Testis (tissue), 5 donors: ENCODE measurements at places on chromosomes 3 and 15. TPM values are rescaled to one million over a fixed set of nuclear protein-coding genes. Genes with fewer than 3 reads are reported as not detected.

The ZNF662 gene
- 23.5 TPM for total RNA-seq

The MASP1 gene
- 2.8 TPM for total RNA-seq

The ACVR2B gene
- 24.2 TPM for total RNA-seq

The SEMA3F gene
- 8.3 TPM for total RNA-seq

GRCh38 chr15:85306946-85307686, 73.3 kb upstream of the AKAP13 start:
- no peak overlapping the region for H3K4me3 ChIP-seq
- H3K36me3 ChIP-seq = no peaks in the 10 kb centered on the region
- H3K27me3 ChIP-seq = no peaks in the 10 kb centered on the region
- H3K27ac ChIP-seq = no peak overlapping the region
- no peak for DNase-seq
- H3K4me1 ChIP-seq = no peaks in the 10 kb centered on the region

- H3K27me3 ChIP-seq = no peaks in the 10 kb centered on the region
- no peak overlapping the region for H3K4me3 ChIP-seq
- no peak overlapping the region for H3K27ac ChIP-seq
- no peak for DNase-seq
- no peaks in the 10 kb centered on the region for H3K4me1 ChIP-seq
- no peaks in the 10 kb centered on the region for H3K36me3 ChIP-seq
These were observed 14.2 kb downstream of the RAB8B start for GRCh38 chr15:63203451-63204090.

DNA sequence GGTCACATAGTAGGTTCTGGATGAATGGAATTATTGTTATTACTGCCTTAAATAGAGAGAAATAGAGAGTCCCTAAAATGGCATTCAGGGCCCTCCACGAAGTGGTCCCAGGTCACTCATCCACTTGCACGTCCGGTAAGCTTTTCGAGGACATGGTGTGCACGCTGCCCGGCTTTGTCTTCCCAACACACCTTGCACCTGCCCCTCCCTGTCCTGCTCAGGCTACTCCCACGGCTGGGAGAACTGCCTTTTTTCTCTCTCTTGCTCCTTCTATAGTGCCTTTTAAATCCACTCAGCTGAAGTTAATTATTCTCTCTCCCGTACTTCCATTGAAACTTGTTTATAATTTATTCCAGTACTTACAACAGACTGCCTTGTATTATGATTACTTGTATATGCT, 5.6 kb upstream of the DGKG start:
- no peak overlapping the region for H3K4me3 ChIP-seq
- no peak for DNase-seq
- H3K36me3 ChIP-seq = no peaks in the 10 kb centered on the region

GRCh38 chr15:87167706-87168105, 1088.0 kb downstream of the AGBL1 start:
- H3K4me3 ChIP-seq = no peak overlapping the region
- H3K4me1 ChIP-seq = no peaks in the 10 kb centered on the region
- H3K36me3 ChIP-seq = no peaks in the 10 kb centered on the region
- no peak for DNase-seq
- no peaks in the 10 kb centered on the region for H3K27me3 ChIP-seq

- H3K4me3 ChIP-seq = no peak overlapping the region
- no peaks in the 10 kb centered on the region for H3K4me1 ChIP-seq
- no peaks in the 10 kb centered on the region for H3K27me3 ChIP-seq
These were observed 41.2 kb upstream of the PIAS1 start for GRCh38 chr15:68012911-68013310.

DNA sequence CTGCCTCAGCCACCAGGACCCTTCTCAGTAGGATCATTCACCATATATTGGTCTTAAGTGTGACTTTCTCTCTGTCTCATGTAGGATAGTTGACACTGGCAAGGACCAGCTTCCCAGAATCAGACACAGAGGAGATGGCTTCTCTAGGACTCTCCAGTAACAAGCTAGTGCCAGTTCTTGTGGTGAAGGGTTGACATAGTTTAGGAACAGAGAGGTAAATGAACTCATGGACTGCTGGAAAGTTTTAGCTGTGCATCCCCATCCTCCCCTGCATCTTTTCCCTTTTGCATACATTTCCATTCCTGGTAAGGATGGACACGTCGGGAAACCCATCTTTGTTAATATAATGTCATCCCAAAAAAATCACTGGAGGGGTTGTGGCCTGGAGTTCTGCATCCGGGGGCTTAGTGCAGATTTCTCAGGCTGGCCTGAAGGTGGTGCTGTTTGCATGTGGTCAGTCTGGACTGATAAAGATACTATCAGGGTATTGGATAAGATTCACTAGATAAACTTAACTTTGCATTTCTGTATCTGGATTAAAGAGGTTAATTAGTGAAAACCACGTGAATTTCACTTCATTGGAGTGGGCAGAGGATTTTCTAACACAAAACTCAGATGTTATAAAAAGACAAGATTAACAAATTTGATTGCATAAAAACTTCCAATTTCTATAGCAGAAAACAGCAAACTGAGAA, 110.8 kb downstream of the TBC1D2B start:
- no peak overlapping the region for H3K27ac ChIP-seq
- H3K27me3 ChIP-seq = no peaks in the 10 kb centered on the region
- H3K4me3 ChIP-seq = no peak overlapping the region
- no peaks in the 10 kb centered on the region for H3K36me3 ChIP-seq
- peaks cover 6% of the 10 kb centered on the region for H3K4me1 ChIP-seq

- H3K4me3 ChIP-seq = no peak overlapping the region
- no peak overlapping the region for H3K27ac ChIP-seq
- H3K27me3 ChIP-seq = no peaks in the 10 kb centered on the region
These were observed 60.7 kb downstream of the B3GNT5 start for GRCh38 chr3:183313764-183314163.

- peaks cover 32% of the 10 kb centered on the region for H3K4me1 ChIP-seq
- H3K4me3 ChIP-seq = no peak overlapping the region
- no peaks in the 10 kb centered on the region for H3K27me3 ChIP-seq
- no peaks in the 10 kb centered on the region for H3K36me3 ChIP-seq
- DNase-seq = no peak
- no peak overlapping the region for H3K27ac ChIP-seq
These were observed 25.6 kb downstream of the GYG1 start for GRCh38 chr3:149016669-149017541.

DNA sequence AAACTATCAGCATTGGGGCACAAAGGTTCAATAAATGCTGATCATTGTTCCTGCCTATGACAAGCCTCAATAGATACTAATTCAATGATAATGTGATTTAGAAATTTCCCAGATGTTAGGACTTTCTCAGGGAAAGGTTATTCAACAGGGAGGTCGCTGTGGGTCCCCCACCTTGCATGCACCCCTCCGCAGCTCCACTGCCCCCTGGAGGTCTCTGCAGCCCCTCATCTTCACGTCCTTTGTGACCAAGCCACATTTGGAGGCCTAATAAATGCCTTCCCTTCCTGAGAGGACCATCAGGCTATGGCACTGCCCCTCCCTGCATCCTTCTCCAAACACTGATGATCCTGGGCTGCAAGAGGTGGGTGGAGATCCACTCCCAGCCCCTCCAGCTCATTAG, 50.2 kb downstream of the NOX5 start:
- H3K36me3 ChIP-seq = no peaks in the 10 kb centered on the region
- H3K27me3 ChIP-seq = no peaks in the 10 kb centered on the region
- H3K4me1 ChIP-seq = peaks cover 5% of the 10 kb centered on the region
- H3K27ac ChIP-seq = no peak overlapping the region

- no peaks in the 10 kb centered on the region for H3K27me3 ChIP-seq
- no peaks in the 10 kb centered on the region for H3K36me3 ChIP-seq
- H3K4me1 ChIP-seq = peaks cover 11% of the 10 kb centered on the region
- DNase-seq = peak; percentile 44
- H3K27ac ChIP-seq = no peak overlapping the region
These were observed 27.1 kb upstream of the AP4E1 start for GRCh38 chr15:50881121-50882048.

GRCh38 chr3:93981649-93982048, 1.7 kb downstream of the ARL13B start:
- no peak overlapping the region for H3K4me3 ChIP-seq
- H3K36me3 ChIP-seq = no peaks in the 10 kb centered on the region
- no peaks in the 10 kb centered on the region for H3K27me3 ChIP-seq
- H3K4me1 ChIP-seq = peaks cover 7% of the 10 kb centered on the region

- H3K27ac ChIP-seq = no peak overlapping the region
- no peaks in the 10 kb centered on the region for H3K36me3 ChIP-seq
- no peak for DNase-seq
- H3K27me3 ChIP-seq = no peaks in the 10 kb centered on the region
- no peak overlapping the region for H3K4me3 ChIP-seq
These were observed 51.2 kb downstream of the ASB7 start for GRCh38 chr15:100653608-100654007.
